Stomach (tissue), 19 donors: ENCODE measurements at places on chromosomes 12 and 14. TPM values are rescaled to one million over a fixed set of nuclear protein-coding genes. Genes with fewer than 3 reads are reported as not detected.

Gene IL26
- not detected for polyA plus RNA-seq

Gene DLK1
- 0.05 TPM for polyA plus RNA-seq

Gene IGFBP6
- 124 TPM for polyA plus RNA-seq

Gene SERPINA3
- polyA plus RNA-seq, result 485 TPM

Gene DLST
- polyA plus RNA-seq, result 42.0 TPM

Gene KLRC3
- polyA plus RNA-seq, result 0.43 TPM

Gene C12orf50
- polyA plus RNA-seq, result not detected

Gene CAMKK2
- 15.4 TPM for polyA plus RNA-seq

Gene SVOP
- 2.0 TPM for polyA plus RNA-seq

Gene BHLHE41
- polyA plus RNA-seq, result 1.8 TPM

Gene POTEM
- polyA plus RNA-seq, result not detected
